GM04504 (cell line): ENCODE measurements at places on chromosomes 3 and 15.
A peak's percentile ranks its signal among the peaks of the same experiment; 100 is the strongest.

GRCh38 chr3:126826693-126827092, 122.7 kb downstream of the CHCHD6 start:
- DNase-seq = no peak

- DNase-seq = no peak
Observed at GRCh38 chr3:125058529-125058928, 2.7 kb upstream of the HEG1 start.

GRCh38 chr3:58167431-58168351, 43.1 kb downstream of the DNASE1L3 start:
- DNase-seq = peak; percentile 57

- no peak for DNase-seq
Observed at GRCh38 chr15:75034615-75035014, 11.2 kb downstream of the PPCDC start.

- DNase-seq = no peak
Observed at GRCh38 chr15:71409541-71409940, 294.3 kb downstream of the THSD4 start.

DNA sequence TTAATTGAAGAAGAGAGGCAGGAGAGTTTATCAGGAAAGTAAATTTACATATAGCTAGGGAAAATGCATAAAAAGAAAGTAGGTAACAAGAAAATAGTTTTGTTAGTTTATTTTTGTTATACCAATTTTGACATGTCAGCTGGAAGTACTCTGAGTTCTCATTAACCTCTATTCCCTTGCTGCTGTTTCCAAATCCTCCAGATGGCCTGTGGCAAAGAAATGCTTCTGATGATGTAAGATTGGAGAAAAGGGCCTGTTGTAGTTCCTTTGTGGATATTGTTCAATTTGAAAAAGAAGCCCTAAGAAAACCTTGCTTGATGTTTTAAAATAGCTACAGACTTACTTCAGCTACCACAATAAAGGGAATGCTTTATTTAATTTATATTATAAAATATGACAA, 192.9 kb upstream of the SLITRK3 start:
- no peak for DNase-seq

DNA sequence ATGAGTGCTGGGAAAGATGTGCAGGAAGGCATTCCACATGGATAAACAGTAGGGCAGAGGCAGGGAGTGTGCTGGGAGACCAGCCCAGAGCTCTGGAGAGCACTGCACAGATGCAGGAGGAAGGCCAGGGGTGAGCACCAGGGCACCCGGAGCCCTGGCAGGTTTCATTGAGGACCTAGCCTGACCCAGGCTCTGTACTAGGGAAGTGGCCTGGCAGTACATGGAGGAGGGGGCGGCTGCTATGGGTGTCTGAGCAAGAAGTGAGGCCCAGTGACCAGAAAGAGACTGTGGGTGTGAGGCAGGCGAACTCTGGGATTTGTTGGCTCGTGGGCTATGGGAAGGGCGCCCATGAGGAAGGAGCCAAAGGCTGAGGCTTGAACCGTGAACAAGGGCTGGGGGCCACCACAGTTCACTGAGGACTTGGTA, 139.1 kb downstream of the DNAJB8 start:
- no peak for DNase-seq

GRCh38 chr3:141000027-141000663, 51.0 kb upstream of the SPSB4 start:
- DNase-seq = peak; percentile 15

GRCh38 chr3:54892168-54892567, 35.7 kb downstream of the LRTM1 start:
- no peak for DNase-seq

GRCh38 chr15:92751528-92751927, 96.0 kb upstream of the FAM174B start:
- DNase-seq = no peak

GRCh38 chr3:190108804-190109203, 11.9 kb downstream of the P3H2 start:
- no peak for DNase-seq
